ENCODE measurements at places on chromosomes 12 and 14.

GRCh38 chr12:117854339-117855012 is 114.3 kb downstream of the KSR2 start:
- DNase-seq, result peak; percentile 66

GRCh38 chr14:102262929-102263462 is 42.0 kb downstream of the MOK start:
- DNase-seq, result peak; percentile 44

DNA sequence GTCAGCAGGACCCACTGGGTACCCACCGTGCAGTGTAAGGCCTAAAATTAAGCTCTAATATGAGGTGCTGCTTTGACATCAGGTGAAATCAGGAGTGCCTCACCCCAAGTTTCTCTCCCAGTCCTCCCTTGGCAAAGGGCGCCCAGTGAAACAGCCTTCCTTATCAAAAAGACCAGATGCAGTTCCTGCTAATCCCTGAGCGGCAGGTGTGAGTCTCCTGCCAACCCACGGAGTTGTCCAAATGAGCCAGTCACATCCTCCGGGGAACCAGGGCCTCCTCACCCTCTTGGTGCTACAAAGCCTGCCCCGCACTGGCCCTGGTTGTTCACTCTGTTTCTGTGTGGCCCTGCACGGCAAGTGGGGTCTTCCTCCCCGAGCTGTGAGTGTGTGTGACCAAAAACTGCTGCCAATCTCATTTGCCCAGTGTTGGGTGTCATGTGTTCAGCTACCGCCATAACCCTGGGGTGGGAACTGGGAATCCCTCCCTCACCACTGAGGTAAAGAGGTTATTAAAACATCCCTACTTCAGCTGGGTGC is 20.2 kb upstream of the P2RX4 start:
- DNase-seq, result no peak

DNA sequence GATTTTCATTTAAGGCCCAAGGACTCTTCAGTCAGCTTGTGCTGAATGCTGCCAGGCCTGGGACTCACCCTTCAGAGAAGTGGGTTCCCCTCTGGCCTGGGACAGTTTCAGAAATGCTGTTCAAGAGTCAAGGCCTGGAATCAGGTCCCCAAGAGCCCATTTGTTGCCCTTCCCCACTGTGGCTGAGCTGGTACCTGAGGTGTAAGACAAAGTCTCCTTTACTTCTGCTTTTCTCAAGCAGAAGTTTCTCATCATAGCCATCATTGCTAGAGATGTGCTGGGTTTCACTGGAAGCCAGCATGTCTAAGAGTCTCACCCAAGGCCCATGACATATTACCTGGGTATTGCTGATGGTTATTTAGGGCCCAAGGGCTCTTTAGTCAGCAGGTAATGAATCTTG is 8.9 kb downstream of the FANCM start:
- DNase-seq, result no peak

GRCh38 chr12:97559267-97559666 is 96.7 kb downstream of the RMST start:
- DNase-seq, result no peak

DNA sequence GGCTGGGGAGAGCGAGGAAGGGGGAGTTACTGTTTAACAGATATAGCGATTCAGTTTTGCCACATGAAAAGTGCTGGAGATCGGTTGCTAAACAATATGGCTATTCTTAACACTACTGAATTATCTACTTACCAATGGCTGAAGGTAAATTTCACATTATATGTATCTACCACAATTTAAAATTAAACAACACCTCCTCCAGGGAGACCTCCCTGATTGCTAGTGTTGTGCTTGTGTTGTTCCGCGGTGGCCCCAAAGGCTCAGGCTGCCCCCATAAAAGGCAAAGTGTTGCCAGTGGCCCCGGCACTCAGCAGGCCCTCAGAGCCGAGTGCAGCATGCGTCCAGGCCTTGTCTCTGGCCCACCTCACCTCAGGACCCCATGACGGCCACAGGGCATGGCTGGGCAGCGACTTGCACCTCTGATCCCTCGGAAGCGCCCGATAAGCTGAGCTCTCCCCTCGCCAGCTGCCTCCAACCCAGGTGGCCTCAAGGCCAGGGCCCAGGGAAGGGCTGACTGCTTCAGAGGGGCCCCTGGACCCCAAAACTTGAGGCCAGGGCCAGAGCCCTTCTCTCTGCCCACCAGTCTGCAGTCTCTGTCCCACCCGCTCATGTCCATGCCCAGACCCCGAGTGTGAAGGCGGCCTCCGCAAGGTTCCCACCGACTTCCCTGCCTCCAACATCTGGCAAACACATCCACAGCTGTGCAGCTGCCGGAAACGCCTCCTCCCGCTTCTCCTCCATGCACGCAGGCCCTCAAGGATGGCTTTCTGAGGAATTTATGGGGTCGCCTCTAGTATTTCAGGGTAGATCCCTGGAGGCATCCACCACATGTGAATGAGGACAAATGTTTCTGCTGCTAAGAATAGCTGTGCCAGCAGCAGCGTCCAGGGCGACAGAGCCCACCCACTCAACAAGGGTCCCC is 60.0 kb downstream of the NCOR2 start:
- DNase-seq, result no peak

Data from KBM-7 (cell line).